ENCODE measurements at places on chromosomes 1 and 21. TPM values are rescaled to one million over a fixed set of nuclear protein-coding genes. Genes with fewer than 3 reads are reported as not detected.
A peak's percentile ranks its signal among the peaks of the same experiment; 100 is the strongest.

GRCh38 chr1:30087465-30087864 lies 635.9 kb downstream of the MATN1 start:
- DNase-seq: peak; percentile 56

- no peak for DNase-seq
Measured at GRCh38 chr1:76695535-76695934, 171.7 kb upstream of the ST6GALNAC5 start.

GRCh38 chr1:83761167-83762038 lies 237.5 kb downstream of the TTLL7 start:
- no peak for DNase-seq

The DPH2 gene
- 39.4 TPM for total RNA-seq

The VHLL gene
- 0.27 TPM for total RNA-seq

DNA sequence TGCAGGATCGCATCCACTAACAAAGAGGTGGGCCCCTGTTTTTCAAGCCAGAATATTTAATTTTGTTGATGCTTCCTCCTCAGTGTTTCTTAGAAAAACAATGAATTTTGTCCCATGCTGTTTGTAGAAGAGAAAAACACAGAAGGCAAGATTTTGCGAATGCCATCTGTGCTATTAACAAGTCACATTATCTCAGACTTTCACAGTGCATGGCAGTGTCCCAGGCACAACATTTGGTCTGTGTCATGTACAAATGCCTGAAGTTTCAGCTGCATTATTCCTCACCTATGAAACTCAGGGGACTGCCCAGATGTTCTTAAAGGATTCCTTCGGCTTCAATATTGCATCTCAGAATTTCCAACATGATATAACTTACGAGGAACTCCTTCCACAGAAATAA lies 99.6 kb upstream of the ZC3H11B start:
- DNase-seq: no peak

The RGS18 gene
- not detected for total RNA-seq

DNA sequence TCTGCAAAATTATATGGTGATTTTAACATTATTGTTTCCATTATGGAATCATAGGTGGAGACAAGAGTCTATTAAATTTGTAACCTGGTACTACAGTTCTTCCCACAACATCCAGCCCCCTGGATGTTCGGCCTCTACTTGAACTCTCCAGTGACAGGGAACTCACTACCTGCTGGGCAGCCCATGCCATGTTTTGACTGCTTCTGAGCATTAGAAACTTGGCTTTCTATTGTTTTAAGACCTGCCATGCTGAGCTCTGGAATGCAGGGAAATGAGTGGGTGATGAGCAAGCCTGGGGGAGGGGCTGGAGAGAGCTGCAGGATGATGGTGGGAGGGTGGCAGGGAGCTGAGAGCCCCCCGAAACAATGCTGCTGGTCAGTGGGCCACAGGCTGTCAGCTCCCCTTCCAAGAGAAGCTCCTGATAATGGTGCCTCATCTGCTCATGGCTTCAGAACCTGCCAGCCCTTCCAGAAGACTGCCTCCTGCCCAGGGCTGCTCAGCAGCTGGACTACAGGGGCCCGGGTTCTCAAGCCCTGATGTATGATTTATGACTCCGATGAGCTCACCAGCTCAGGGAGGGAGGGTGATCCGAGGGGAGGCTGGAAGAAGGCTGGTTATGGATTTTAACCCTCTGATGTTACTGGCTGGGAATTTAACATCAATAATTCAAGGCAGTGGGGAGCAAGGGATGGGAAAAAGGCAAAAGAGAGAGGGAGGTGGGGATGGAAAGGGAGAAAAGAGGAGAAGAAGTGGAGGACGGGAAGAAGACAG lies 205.0 kb downstream of the HIVEP3 start:
- DNase-seq: no peak

- no peak for DNase-seq
Measured at GRCh38 chr1:189637041-189637440, 840.6 kb downstream of the BRINP3 start.

DNA sequence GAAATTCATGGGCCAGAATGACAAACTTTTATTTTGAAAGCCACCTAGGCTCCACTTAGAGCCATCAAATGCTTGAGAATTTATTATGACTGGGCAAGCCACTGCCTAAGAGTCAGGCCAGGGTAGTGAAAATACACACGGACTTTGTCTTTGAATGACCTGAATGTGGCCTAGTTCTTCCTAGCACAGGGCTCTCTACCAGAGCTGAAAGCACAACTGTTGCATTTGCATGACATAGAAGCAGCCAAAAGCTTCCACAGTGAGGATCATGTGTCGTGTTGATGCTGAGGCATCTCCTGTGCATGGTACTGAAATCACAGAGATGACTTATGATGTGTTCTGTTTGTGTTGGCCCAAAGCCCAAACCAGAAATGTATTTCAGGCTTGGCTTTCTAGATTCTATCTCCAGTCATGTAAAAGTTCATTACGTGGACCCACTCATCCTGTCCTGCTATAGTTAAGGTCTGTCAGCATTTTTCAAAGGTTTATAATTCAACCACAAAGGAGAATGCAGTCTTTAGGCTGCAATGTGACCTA lies 164.0 kb upstream of the UBE2U start:
- peak; percentile 92 for DNase-seq

The GPR37L1 gene
- total RNA-seq: not detected

The AKIRIN1 gene
- 93.9 TPM for total RNA-seq

The AXDND1 gene
- not detected for total RNA-seq

The EXOC8 gene
- 11.5 TPM for total RNA-seq

DNA sequence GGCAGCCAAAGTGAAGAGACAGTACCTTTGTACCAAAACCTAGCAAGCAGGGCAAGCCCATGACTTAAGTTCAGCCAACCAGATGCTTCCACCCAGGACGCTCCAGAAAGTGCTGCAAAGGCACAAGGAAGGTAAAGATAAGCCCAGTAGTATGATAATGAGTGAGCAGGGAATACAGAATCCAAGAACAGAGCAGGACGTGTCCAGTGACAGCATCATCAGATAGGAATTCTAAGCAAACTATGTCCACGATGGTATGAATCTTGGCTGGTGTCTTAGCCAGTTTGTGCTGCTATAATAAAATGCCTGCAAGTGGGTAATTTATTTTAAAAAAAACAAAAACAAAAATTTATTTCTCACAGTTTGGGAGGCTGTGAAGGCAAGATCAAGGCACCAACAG lies 13.6 kb downstream of the GJA4 start:
- DNase-seq: no peak

DNA sequence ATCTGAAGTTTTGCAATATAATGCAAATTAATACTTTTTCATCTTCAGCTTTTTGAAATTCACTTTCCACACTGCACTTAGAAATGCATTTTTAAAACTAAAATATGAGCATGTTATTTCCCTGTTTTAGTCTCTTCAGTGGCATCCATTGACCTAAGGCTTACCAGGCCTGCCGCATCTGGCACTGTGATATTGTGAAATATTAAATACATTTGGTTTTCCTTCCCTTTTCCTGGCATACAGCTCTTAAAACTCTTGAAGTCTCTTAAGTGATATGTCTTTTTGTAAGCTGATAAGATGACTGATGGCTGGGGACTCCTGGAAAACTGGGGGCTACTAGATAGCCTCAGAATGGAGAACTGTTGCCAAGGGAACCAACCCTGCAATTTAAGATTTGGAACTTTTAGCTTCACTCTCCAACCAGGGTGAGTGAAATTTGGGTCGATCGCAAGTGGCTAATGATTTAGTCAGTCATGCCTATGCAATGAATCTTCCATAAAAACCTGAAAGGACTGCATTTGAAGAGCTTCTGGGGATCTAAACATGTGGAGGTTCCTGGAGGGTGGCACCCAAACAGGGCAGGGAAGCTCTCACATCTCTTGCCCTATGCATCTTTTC lies 75.5 kb upstream of the PDC start:
- DNase-seq: no peak

DNA sequence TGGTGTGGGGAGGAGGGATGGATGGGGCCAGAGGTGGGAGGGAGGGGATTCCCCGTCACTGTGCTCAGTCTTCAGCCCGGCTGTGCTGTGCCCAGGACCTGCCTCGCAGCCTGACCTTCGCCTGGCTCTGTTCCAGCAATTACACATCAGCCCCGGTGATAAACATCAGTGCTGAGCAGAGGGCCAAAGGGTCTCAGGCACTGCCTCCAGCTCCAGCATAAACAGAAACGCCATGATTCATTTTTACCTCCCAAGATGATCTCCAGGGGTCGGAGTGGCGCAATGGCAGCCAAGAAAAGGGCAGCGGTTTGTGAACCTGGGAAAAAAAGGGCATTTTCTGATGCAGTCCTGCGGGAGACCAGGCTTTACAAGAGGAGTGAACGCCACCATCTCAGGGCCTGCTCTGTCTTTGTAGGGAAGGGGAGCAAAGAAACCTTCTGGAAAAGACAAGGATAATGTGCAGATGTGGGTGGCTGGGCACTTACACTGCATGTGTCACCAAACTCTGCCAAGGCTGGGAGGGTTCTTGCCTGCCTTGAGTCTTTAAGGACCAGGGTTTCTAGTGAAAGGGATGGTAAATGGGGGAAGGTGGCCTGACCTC lies 28.1 kb downstream of the SHISA4 start:
- no peak for DNase-seq

The CASZ1 gene
- 0.69 TPM for total RNA-seq

DNA sequence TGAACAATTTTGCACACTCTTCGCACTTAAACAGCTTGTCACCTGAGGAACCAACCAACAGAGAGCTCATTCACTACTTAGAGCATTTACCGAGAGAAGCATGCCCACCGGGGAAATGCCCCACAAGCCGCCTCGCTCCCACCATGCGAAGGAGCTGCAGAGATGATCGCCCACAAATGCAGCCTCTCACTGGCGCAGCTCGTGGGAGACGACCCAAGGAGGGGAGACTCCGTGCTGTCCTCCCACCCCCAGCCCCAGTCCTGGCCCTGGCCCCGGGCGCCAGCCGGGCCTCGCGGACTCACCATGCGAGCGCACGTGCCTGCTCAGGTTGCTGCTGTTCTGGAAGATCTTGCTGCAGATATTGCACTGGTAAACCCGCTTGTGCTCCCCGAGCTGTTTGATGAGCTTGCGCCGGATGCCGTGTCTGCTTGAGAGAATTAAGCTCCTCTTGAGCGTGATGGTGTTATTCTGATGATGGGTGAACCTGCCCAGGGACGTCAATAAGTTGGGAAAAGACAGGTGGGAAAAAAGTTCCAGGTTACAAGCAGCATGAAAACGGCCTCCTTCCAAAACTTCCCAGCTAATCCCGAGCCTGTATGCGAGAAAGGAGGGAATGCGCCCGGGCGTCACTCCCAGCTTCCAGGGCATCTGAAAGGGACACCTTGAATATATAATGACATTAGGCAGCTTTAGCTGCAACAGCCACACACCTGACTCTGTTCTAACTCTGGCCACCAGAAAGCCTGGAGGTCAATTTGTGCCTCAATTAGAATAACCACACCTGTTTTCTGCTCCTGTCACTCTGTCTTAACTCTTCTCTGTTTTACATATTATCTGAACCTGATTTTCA lies 42.8 kb downstream of the PRDM15 start:
- no peak for DNase-seq

GRCh38 chr1:66352792-66353191 lies 181.2 kb upstream of the SGIP1 start:
- DNase-seq: no peak

DNA sequence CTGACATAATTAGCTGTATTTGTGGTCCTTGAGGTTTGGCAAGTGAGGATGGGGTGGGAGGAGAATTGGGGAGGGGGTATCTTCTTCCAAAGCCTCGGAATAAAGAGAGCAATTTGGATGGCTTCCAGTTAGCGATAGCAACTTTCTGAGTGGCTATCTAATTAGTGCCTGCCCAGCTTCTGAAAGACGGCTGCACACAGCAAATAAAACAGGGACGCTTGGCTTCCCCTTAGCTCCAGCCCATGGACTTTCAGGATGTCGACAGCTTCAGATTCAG lies 31.1 kb downstream of the KLHDC7A start:
- DNase-seq: no peak

DNA sequence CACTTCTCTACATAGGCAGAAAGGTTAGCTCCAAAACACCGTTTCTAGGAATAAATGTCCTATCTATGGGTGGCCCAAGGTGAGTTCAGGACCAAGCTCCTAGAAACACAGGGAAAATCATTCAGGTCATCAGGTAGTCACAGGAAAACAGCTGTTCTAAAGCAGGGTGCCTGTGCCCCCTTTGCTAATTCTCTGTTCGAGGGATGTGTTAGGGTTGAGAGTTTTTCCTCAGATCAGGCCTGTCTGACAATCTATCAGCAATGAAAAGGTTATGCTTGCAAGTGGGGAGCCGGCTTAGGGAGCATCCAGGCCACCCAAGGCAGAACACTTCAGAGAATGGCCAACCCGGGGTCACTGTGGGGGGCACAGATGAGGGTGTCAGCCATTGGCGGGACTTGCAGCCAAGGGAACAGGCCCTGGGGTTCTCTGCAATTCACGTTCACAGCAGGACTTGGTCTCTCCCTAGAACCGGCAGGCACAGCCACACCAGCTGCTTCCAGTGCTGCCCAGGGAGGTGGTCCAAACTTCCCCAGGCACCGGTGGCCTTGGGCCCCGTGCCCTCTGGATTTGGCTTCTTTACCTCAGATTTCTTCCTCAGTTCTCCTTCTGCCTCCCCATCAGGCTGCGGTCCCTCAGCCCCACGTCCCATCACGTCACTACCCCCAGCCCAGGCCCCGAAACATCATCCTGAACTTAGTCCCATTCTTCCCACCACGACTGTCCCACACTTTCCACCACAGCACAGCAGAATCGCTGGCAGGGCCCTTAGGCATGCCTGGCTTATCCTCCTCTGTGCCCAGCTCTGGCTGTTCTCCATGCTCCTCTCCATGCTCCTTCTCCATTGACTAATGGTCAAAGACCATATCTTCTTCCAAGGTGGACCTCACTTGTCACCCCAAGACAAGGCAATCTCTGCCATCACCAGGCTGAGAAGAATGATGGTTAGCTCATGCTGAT lies 11.0 kb downstream of the CD2 start:
- no peak for DNase-seq

DNA sequence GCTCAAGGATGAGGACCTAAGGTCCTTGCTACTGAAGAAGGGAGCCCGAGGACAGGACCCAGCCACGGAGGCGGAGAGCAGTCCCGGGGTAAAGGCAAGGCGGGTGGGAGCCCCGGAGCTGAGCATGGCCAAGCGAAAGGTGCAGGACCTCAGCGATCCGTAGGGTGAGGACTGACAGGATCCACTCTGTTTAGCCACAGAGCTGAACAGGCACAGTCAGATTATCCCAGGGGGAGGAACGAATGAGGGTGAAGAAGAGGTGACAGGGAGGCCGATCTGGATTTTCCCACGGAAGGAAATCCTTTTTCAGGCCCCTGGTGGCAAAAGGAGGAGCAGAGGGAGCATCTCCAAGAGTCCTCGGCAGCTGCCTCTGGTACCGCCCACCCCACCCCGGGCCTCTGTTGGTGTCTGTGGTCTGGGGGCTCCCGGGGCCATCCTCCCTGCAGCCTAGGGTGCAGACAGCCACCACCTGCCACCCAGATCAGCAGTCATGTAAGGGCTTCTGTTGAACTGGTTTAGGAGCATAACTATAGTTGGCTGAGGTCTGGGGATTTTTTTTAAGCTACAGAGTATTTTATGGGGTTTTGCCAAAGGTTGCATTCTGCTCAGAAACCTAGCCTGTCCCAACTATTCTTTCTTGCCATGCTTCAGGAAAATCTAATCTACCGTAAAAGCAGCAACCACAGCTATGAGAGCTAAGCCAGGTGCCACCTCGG lies 32.3 kb upstream of the LBR start:
- no peak for DNase-seq

Measured in SK-MEL-5 (cell line).